ENCODE measurements at places on chromosomes 5 and 9.

DNA sequence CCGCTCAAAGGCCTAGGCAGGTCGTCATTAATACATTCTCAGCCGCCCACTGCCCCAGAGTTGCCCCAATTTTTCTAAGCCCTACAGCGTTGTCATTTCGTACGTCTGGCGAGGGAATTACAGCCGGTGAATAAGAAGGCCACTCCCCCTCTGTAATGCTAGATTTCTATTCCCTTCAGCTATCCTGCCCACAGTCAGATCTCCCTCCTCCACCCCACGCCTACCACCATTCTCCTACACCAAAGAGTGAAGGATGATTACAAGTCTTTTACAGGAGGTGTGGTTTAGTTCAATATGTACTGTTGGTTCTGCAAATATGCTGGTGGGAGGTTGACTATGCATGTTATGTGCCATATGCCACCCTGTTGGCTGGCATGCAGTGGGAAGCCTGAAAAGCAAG, 83.7 kb upstream of the SMIM15 start:
- DNase-seq, result no peak

DNA sequence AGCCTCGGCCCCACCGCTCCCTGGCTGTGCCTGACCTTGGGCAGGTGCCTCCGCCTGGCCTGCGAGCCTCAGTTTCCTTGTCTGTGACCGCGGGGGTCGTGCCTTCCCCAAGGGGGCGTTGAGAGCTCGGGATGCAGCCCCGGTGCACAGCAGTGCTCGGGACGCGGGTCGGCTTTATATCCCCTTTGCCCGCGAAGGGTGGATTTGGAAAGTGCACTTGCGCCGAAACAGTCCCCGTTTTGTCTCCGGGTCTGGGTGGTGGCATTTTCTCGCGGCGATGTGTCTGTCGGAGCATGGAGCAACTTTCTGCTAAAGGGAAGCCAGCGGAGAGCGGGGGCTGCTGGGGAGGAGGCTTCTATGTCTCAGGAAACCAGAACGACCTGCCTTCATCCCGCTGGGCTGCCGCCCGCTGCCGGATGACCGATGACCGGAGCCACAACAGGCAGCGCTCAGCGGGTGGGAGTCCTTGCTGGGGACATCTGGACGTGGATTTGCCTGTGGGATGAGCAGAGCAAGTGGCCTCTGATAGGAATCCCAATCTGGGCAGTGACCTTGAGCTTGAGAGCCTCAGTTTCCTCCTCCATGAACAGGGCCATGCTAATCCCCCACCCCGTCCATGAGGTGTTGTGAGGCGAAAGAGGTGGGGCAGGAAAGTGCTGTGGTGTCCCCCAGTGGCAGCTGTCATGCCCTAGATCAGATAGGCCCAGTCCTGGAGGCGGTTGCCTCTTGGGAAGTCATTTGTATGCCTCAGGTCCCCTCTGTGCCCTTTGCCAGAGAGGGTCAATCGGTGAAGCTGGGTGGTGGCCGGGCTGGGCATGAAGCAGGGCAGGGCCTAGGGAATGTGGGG, 651 bp downstream of the HRH2 start:
- no peak for DNase-seq

- DNase-seq, result no peak
Measured at GRCh38 chr5:39691993-39692392, 267.2 kb upstream of the DAB2 start.

- no peak for DNase-seq
Measured at GRCh38 chr5:94901191-94901979, 282.9 kb downstream of the SLF1 start.

DNA sequence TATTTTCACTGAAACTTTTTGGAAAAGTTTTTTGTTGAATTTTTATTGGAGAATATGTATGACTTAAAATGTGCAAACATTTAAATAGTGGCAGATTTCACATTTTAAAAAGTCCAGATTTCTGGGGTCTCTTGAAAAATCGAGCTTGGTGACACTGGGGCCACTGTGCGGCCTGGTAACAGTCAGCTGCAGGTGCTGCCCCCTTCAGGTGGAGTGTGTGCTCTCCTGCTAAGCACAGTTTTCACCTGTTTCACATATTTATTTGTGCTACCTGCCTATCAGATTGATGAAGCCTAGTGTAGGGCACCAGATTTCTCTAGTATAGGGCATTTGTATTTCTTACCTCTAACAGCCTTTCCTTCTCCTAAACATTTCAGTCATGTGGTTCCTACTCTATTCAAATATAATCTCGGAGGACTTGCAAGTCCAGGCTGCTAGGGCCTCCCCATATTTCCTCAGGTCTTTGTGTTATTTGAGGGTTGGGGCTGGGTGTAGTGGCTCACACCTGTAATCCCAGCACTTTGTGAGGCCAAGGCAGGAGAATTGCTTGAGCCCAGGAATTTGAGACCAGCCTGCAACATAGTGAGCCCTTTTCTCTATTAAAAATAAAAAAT, 95.8 kb upstream of the KLF9 start:
- DNase-seq, result no peak

DNA sequence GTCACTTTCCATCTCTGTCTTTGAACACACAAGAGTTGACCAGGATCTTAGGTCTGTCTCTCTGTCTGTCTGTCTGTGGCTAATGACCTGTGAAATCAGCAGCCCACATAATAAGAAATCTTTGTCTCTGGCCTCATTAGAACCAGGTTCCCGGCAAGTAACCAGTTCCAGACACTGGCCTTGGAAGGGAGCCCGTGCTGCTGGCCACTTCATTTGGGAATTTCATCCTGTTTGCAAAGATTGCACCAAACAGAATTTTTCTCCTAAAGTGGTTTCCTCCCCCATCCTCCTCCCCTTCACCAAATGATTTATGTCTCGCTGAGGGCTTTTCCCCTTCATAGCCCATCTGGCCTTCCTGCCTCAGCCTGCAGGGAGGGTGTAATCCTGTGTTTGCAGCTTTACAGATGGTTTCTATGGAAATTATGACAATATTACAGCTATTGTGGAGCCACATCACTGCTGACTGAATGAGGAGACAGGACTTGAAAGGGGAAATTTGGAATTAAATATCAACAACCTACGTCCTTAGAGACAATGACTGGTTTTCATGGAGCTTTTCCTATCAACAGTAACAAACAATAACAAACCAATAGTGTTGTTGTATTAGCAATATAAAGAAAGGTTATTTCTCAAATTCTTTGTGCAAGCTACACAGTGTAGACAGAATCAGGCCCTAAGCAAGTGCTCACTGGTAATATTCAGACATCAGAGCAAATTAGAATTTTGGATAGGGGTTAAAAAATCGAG, 25.7 kb downstream of the DPYSL3 start:
- DNase-seq, result no peak

GRCh38 chr5:34655354-34655991, 655 bp upstream of the RAI14 start:
- DNase-seq, result no peak

DNA sequence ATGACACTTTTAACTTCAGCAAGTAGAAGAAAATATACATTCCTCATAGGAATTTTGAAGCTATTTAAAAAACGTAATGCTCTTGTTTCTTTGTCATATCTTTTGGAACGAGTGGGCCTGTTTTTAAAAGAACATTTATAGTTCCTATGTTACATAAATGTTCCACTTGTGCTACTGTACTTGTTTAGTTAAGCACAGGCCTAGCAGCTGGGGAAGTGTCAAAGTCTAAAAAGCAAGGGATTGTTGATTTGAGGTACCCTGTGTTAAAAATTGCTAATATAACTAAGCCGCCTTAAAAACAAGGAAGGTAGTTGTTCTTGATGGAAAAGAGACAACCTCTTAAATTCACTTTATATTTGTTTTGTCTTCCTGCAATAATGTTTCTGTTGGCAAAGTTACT, 27.2 kb upstream of the ELL2 start:
- no peak for DNase-seq

DNA sequence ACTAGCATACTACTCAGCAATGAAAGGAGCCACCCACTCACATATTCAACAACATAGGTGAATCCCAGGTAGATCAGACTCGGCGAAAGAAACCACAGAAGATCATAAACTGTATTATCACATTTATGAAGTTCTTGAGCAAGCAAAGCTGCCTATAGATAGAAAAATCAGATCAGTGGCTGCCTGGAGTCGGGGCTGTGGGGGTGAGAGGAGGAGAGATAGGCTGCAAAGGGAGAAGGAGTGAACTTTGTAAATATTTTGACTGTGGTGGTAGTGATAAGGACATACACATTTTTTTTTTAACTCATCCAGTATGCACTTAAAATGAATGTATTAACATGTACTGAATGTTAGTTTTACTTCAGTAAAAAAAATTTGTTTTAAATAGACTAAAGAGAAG, 23.5 kb upstream of the TMEM174 start:
- DNase-seq, result no peak

All from stimulated activated CD8-positive, alpha-beta memory T cell treated with anti-CD3 and anti-CD28 coated beads, Interleukin-4, amount 100 ng/mL, for 1 hour (primary cell).